ENCODE measurements at places on chromosomes 16 and 17.

- no peak for DNase-seq
These were observed 308.7 kb upstream of the N4BP1 start for GRCh38 chr16:48918520-48919258.

DNA sequence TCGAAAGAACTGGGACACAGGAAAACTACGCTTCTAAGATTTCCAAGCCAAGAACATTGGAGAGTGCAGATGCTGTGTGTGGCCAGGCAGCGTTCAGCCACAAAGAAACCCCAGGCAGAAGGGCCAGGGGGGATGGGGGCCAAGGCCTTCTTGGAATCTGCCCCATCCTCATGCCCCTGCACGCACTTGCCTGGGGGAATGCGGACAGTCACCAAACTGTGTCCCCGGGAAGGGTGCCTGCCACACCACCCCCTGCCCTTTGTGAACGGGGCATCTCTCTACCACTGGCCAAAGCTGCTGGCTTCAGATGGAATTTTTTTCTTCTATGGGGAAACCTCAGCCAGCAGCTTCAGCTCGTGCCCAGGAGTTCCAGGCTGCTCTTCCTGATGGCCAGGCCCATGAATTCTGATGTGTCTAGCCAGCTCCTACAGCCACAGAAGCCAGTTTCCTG, 32.0 kb upstream of the DNAH17 start:
- no peak for DNase-seq

DNA sequence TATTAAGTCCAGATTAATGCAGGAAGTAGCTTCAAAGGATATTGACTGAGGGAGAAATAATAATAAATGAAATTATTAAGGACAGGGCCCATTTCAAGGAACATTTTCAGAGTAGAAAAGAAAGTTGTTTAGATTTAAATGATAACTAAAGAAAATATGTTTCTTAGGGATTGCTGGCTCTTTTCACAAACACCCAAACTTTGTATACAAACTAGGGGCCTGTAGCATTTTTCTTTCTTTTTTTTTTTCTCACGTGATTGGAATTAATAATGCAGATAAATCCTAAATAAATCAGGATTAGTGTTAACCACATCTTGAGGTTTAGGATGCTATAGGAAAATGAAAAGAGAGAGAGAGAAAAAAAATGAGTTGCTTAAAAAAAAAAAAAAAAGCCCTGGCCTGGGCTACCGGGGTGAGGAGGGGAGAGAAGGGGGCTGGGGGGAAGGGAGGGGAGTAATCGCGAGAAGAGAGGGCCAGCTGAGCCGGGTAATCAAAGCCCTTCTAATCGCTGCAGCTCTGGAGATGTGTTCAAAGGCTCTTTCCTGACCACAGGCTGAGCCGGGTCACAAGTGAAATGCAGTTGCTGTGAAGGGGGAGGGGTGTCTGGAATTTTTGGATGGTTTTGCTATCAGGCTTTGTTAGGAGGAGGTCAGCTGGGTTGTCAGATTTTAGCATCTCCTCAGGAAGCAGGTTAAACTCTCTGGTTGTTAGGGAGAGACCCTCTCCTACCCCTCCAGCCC, 104.6 kb upstream of the ZFHX3 start:
- DNase-seq: no peak

DNA sequence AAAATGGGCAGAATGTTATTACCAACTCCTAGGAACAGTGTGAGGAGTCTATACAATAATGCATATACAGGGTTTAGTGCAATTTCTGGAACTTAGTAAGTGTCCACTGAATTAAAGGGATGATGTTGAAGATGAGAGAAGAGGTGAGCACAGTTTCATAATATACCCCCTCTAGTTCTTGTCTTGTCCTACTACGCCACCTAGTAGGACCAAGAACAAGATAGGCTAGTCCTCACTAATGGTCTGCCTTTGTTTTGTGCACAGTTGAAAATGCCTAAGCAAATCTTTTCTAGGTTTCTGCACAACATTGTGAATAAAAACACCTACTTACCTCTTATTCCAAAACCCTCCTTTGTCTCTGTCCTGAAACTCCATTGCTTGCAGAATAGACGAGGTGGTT, 670.2 kb downstream of the CDH8 start:
- DNase-seq: no peak

DNA sequence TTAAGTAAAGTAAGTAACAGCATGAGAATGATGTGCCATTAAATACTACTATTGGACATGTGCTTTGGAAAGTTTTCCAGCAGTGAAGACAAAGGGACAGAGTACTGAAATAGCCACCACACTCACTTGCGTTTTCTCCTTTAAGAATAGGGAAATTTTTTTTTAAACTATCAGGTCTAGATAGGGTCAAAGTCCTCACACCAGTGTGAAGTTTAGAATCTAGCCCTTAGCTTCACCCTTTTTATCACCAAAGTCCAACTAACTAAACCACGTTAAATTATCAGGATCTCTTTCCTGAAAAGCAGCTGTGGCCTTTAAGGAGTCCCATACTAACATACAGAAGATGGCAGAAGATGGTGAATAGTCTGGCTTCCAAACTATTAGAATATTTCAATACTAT, 180.9 kb downstream of the ZNF18 start:
- DNase-seq: no peak

DNA sequence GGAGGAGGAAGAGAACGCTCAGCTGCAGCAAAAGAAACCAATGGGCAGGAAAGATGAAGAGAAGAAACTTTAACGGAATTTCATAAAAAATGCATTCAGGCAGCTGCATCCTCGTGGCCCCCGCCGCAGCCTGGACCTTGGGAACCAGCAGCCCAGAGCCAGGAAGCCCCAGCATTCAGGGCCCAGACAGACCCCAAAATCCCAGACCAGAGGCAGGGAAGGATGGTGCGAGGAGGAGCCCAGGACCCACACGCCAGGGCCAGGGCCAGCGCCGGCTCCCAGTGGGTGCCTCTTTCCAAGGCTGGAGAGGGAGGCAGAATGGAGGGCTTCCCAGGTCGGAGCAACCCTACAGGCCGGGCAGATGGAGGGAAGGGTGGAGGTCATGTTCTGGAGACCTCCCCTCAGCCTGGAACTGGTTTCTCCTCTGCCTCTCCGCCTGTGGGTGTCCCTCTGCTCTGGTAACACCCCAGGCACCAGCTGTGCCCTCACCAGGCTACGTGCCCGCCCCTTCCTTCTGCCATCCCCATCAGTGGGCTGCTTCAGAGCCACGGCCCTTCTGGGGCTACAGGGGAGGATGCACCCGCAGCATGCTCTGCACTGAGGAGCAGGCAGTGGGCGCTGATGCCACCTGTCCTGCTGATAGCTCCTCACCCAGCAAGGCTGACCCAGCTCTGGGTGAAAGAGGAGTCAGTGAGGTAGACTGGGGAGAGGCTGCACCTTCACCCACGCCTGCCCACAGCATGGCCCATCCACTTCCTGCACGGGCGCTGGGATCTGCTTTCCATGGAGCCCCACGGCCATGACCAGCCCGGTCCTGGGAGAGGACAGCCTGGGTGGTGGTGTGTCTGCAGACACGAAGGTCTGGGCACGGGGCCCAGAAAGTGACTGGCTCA, 1.2 kb upstream of the MIF4GD start:
- DNase-seq: no peak

All from transverse colon (tissue), 4 donors.